ENCODE measurements at places on chromosomes 3 and 15. TPM values are rescaled to one million over a fixed set of nuclear protein-coding genes. Genes with fewer than 3 reads are reported as not detected.

The AADAC gene
- total RNA-seq, result 0.34 TPM

The GPX1 gene
- 326 TPM for total RNA-seq

DNA sequence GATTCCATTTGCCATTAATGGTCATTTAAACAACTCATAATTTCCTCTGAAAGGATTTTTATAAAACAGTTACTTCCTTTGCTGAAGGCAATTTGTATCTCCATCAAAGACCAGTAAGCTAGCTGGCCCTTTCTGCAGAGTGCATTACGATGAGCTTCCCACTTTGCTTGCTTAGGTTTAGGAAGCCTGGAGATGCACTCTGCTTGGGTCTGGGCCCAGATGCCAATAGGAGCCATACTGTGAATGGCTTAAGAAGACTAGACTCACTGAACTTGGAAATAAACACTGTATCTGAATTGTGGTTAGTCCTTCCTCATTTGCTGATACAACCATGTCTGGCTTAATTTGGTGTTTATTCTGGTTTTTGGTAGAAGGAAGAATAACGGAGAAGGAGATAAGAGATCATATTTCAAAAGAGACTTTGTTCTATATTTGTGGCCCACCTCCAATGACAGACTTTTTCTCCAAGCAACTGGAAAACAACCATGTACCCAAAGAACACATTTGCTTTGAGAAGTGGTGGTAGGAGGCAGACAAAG, 38.1 kb downstream of the OXNAD1 start:
- H3K4me1 ChIP-seq, result peaks cover 9% of the 10 kb centered on the region
- H3K27ac ChIP-seq, result no peak overlapping the region
- H3K4me3 ChIP-seq, result no peak overlapping the region
- no peaks in the 10 kb centered on the region for H3K27me3 ChIP-seq

GRCh38 chr15:92288755-92289154, 104.9 kb upstream of the ST8SIA2 start:
- H3K27ac ChIP-seq, result no peak overlapping the region
- no peak overlapping the region for H3K4me3 ChIP-seq
- no peaks in the 10 kb centered on the region for H3K4me1 ChIP-seq
- no peaks in the 10 kb centered on the region for H3K36me3 ChIP-seq
- no peak for DNase-seq

GRCh38 chr3:126434931-126435411, 40.3 kb downstream of the CFAP100 start:
- no peak overlapping the region for H3K4me3 ChIP-seq
- H3K36me3 ChIP-seq, result no peaks in the 10 kb centered on the region
- no peaks in the 10 kb centered on the region for H3K27me3 ChIP-seq

DNA sequence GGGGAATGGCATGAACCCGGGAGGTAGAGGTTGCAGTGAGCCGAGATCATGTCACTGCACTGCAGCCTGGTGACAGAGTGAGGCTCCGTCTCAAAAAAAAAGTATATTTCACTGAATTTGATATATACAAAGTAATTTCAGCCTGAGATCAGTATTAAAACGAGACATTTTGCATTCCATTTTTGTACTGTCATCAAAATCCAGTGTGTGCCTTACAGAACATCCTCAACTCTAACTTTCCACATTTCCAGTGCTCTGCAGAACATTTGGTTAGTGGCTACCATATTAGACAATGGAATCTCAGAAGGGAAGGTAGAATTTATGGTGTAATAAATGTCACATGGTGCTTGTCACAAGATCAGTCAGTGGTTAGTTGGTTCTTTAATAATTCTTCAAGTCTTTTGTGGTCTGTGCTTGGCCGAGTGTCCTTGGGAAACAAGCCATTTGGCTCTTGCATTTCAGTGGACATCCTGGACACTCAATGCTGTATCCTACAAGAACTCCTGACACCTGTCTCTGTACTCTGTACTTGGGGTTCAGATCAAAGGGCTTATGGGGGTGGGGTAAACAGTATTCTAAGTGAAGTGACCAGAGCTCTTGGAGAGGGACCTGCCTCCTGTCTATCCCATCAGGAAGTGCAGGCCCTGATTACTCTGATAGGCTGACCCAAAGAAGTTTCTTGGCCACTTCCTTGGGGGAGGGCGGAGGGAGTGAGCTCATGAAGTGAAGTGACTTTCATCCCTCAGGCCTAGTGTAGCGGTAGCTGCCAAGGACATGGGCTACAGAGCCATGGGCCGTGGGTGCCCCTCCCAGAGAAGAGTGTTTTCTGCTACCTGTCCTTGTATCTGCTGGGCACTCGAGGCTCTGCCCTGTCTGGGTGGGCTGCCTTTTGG, 3.7 kb downstream of the ACVR2B start:
- H3K36me3 ChIP-seq, result no peaks in the 10 kb centered on the region
- H3K4me3 ChIP-seq, result no peak overlapping the region
- H3K27ac ChIP-seq, result no peak overlapping the region
- no peaks in the 10 kb centered on the region for H3K27me3 ChIP-seq
- no peak for DNase-seq

DNA sequence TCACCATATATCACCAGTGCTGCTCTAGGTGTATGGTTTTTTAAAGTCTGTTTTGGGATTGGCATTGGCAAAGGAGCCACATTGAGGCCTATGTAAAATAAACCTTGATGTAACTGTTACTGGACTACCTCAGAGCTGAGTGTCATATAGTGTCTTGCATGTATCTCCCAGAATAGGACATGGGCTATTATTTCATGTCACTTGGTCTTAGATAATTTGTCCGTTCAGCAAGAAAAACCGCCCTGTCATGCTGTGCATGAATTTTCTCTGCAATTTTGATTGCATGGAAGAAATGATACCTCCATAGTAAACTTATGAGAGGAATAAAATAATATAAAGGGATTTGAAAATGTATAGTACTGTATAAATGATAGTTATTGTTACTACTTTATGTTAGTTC, 59.6 kb downstream of the RNF13 start:
- peaks cover 20% of the 10 kb centered on the region for H3K36me3 ChIP-seq
- no peak overlapping the region for H3K4me3 ChIP-seq
- H3K27ac ChIP-seq, result no peak overlapping the region
- DNase-seq, result no peak
- no peaks in the 10 kb centered on the region for H3K4me1 ChIP-seq

DNA sequence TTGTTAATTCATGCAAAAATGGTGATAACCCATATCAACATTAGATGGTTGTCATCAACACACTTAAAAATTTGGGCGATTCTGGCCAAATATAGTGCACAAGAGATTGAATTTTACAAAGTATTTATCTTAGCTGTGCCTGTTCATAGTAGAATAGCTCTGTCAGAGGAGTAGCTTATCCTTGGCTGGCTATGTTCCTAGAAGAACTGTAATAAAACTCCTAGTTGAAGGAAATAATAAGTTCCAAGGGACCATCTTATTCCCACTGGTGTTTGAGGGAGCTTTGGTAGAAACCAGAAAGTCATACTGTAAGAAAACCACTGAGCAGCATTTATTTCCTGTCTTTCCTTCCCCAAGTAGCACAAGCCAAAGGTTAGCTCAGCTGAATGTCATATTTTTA, 201.8 kb downstream of the GRM7 start:
- no peaks in the 10 kb centered on the region for H3K36me3 ChIP-seq
- H3K27ac ChIP-seq, result no peak overlapping the region
- no peak overlapping the region for H3K4me3 ChIP-seq
- no peaks in the 10 kb centered on the region for H3K4me1 ChIP-seq
- DNase-seq, result no peak

DNA sequence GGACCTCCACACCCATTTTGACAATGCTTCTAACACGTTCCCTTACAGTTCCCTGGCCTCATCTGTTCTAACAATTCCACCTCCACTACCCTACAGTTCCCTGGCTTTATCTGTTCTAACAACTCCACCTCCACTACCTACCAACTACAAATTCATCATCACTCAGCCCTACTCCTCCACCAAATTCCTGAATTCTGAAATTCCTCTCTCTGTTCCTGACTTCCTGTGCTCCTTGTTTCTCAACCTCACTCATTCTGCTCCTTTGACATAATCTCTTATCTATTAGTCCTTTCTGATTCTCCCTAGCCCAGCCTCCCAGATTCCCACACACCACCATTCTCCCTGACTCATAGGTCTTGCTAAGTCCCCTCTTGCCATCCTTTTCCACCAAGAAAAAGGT, 22.5 kb downstream of the UPK1B start:
- H3K27me3 ChIP-seq, result no peaks in the 10 kb centered on the region
- H3K4me1 ChIP-seq, result peaks cover 23% of the 10 kb centered on the region
- H3K27ac ChIP-seq, result no peak overlapping the region
- no peak overlapping the region for H3K4me3 ChIP-seq

The FAM3D gene
- not detected for total RNA-seq

DNA sequence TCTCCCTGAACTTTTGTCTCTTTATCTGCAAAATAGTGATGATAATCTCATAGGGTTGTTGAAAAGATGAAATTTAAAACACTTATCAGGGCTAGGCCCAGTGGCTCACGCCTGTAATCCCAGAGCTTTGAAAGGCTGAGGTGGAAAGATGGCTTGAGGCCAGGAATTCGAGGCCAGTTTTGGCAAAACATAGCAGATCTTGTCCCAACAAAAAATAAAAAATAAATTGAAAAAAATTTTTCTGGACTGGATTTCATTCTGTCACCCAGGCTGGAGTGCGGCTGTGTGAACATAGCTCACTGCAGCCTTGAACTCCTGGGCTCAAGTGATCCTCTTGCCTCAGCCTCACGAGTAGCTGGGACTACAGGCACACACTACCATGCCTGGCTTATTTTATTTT, 29.6 kb downstream of the LMLN start:
- DNase-seq, result no peak
- no peaks in the 10 kb centered on the region for H3K36me3 ChIP-seq
- no peaks in the 10 kb centered on the region for H3K27me3 ChIP-seq
- H3K4me1 ChIP-seq, result no peaks in the 10 kb centered on the region

The TP63 gene
- not detected for total RNA-seq

DNA sequence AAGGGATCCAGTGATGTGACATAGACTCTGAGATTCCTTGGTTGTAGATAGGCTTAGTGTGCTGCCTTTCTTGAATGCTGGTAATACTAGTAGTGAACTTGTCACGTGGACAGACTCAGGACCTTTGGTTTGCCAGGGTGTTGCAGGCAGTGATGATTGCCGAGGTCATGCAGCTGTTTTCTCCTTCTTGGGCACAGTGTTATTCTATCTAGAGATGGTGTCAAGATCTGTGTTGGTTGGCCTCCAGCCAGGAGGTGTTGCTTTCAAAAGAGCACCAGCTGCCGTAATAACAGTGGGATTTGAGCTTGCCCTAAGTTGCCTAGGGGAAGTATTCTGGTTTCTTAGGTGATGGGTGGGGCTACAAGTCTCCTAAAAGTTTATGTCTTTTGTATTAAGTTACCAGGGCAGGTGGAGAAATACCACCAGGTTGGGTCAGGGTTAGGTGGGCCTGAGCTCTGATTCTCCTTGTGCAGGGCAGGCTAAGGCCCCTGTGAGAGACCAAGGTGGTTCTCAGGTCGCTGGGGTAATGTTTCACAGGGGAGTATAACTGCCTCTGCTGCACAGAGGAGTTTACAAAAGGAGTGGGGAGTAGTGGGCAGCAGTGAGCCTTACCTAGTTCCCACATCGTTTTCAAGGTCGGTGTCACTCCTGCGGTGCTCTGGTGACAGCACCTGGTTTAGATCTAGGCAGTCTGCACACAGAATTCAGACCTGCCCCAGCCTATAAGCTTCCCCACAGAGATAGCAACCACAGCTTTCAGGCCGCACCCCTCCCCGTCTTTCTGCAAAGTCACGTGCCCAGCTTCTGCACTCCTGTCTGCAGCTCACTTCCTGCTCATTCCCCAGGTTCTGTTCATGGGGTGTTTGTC, 350.3 kb downstream of the DOCK3 start:
- no peak overlapping the region for H3K27ac ChIP-seq
- DNase-seq, result no peak
- no peak overlapping the region for H3K4me3 ChIP-seq
- H3K36me3 ChIP-seq, result no peaks in the 10 kb centered on the region
- H3K27me3 ChIP-seq, result no peaks in the 10 kb centered on the region

DNA sequence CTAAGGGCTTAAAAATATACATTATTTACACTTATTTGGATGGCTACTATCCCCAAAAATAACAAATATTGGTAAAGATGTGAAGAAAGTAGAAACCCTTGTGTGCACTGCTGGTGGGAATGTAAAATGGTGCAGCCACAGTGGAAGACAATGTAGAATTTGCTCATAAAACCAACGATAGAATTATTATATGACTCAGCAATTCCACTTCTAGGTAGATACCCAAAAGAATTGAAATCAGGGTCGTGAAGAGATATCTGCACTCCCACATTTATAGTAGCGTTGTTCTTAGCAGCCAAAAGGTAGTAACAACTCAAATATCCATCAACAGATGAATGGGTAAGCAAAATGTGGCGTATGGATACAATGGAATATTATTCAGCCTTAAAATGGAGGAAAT, 181.6 kb upstream of the UBE3A start:
- H3K27me3 ChIP-seq, result no peaks in the 10 kb centered on the region
- H3K27ac ChIP-seq, result no peak overlapping the region
- H3K4me1 ChIP-seq, result no peaks in the 10 kb centered on the region
- no peaks in the 10 kb centered on the region for H3K36me3 ChIP-seq

The EXD1 gene
- total RNA-seq, result not detected

DNA sequence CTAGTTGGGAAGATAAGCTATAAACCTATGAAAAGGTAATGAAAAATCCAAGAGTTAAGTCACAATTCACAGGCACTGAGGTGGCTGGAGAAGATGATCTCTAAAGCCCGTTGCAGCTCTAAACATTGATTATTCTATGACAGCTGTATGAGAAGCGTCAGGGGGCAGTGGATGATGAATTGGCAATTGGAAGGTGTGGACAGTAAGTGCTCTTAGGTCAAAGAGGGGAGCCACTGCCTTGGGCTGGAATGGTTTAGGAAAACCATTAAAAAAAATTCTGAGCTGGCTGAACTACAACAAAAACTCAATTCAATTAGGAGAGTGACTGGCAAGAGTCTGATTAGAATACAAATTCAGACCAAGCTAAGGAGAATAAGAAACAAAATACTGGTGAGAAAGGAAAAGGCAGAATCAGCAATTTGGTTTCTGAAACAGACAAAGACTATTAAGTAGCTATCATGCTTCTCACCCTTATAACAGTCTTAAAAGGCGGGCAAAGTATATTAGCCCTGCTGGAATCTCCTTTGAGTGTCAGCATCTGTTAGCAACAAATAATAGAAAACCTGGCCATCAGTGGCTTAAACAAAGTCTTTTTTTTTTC, 8.8 kb upstream of the NMD3 start:
- H3K4me3 ChIP-seq, result no peak overlapping the region
- H3K4me1 ChIP-seq, result peaks cover under 1% of the 10 kb centered on the region
- H3K27me3 ChIP-seq, result no peaks in the 10 kb centered on the region

- peak; percentile 61 for DNase-seq
- H3K27me3 ChIP-seq, result no peaks in the 10 kb centered on the region
- no peaks in the 10 kb centered on the region for H3K36me3 ChIP-seq
Observed at GRCh38 chr3:159964166-159964973, 24.3 kb upstream of the IL12A start.

The WDR72 gene
- total RNA-seq, result not detected

The SLC12A8 gene
- total RNA-seq, result 6.3 TPM

The SLC9C1 gene
- not detected for total RNA-seq

The PLA2G4E gene
- not detected for total RNA-seq

The CDC25A gene
- 36.0 TPM for total RNA-seq

The GCHFR gene
- total RNA-seq, result 0.22 TPM
